ENCODE measurements at places on chromosomes 5 and 9.

DNA sequence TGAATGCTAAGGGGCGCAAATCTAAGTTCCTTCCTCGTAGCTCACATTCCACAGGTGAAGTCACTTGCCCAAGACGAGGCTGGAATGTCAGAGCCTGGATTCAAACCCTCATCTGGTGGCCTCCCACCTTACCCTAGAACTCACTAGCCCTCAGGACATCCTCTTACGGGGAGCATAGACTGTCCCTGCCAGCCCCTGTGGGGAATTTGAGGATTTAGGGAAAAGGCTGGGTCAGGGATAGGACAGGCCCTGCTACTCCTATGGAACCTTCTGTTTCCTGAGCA, 45.0 kb downstream of the IRF1 start:
- DNase-seq: no peak

GRCh38 chr5:115770466-115770865, 46.0 kb downstream of the CDO1 start:
- DNase-seq: no peak

DNA sequence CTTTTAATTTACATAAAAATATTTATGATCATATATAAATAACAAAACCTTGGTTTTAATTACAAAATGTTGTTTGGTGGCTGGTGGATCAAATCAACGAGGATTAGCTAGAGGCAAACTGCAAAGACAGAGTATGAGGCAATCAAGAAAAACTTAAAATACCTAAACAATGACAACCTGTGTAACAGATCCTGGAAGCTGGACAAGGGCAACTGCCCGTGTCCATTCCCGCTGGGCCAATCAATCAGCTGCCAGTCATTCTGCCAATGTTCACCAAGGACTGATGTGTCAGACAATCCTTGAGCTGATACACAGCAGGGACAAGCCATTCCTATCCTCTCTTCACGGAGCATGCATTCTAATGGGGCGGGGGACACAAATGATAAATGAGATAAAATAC, 3.2 kb upstream of the TENT4A start:
- DNase-seq: no peak

DNA sequence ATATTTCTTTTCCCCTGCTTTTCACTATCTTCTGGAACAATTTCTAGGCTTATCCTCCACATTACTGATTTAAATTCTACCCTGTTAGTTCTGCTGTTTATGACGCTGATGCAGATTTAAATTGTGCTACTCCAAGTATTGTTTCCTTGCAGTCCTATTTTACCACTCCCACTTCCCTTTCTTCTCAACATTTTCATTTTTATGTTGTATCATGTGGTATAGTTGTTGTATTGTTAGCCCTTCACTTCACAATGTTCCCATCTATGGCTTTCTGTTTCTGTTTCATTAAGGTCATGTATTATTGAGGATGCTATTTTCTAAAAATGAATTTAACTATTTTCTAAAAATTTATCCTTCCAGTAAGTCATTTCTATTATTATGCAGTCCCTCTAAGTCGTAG, 254.4 kb downstream of the NDUFS4 start:
- no peak for DNase-seq

DNA sequence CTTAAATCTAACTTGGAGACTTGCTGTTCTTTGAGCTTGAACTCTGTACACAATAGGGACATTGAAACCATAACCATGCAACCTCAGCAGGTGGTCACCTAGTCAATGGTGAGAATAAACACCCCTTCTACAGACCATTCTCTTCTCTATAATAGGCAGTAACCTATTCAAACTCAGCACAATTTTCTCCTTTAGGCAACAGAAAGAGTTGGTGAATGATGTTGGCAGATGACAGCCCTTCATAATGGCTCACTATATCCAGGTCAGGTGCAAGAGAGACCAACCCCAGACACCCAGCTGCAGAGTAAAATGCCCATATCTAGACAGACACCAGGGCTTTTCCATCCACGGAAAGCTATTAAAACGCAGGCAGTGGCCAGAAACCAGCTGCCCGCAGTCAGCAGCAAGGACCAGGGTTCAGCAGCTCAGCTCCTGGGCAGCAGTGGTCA, 106.7 kb downstream of the SERINC5 start:
- DNase-seq: no peak

GRCh38 chr5:102545175-102545574, 46.4 kb upstream of the SLCO6A1 start:
- no peak for DNase-seq

- DNase-seq: no peak
Measured at GRCh38 chr9:134301387-134302129, 24.7 kb upstream of the RXRA start.

- no peak for DNase-seq
Measured at GRCh38 chr5:116153687-116154174, 68.9 kb downstream of the COMMD10 start.

- no peak for DNase-seq
Measured at GRCh38 chr5:114038756-114039155, 323.1 kb upstream of the KCNN2 start.

DNA sequence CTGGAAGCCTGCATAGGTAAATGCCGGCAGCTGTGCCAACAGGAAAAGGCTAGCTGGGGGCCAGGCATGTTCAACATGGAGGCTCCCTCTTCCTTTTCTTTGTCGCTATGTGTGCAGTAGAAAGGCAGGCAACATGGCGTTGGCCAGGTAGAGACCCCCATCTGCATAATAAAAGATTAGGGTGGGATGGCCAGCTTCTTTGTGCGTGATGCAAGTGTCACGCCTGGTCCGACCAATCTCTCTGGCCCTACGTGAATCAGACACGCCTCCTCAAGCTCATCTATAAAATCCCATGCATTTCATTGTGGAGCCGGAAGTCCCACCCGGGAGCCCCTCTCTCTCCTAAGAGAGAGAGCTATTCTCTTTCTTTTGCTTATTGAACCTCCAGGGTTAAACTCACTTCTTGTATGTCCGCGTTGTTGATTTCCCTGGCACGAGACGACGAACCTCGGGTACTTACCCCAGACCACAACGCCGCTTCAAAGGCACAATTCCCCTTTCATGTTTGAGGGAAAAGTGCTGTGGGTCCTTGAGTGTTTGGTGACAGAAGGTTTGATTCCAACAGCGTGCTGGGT, 25.0 kb upstream of the C5orf47 start:
- DNase-seq: no peak

GRCh38 chr9:96430377-96430776, 12.2 kb upstream of the ZNF367 start:
- no peak for DNase-seq

GRCh38 chr5:174599992-174600391, 124.4 kb upstream of the MSX2 start:
- no peak for DNase-seq

DNA sequence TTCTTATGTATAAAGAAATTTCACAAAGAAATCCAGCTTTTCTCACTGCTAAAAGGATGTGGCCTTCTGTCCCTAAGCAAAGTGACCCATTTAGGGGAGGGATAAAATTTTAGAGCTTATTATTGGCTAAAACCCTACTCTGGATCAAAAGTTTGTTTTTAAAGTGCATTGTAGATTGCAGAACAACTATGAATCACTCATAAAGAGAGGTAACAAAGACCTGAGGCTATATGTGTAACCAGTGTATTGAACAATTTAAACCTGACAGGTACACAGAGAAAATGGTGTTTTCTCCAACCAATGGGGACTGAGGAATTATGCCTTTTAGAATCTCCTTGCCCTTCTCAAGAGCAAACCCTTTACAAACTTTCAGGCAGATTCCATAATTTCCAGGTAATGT, 86.6 kb downstream of the MUSK start:
- DNase-seq: no peak

GRCh38 chr9:34512131-34513078, 10.4 kb downstream of the ENHO start:
- DNase-seq: no peak

GRCh38 chr5:6176102-6176693, 202.1 kb downstream of the MED10 start:
- no peak for DNase-seq

DNA sequence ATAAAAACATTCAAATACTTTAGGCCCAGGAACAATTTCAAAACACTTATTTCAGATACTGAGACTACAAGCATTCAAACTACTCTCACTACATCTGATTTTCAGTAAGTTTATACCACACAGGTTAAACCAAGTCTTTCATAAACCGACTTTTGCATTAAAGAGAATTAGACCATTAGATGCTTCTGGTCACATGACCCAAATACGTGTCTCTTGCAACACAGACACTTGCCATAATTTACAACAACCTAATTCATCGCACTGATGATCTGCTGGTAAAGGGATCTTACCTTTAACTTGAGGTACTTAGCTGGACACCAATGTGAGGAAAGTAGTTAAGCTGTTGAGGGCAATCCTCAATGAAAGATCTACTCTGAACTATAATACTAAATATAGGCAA, 3.2 kb downstream of the HNRNPH1 start:
- DNase-seq: no peak

- no peak for DNase-seq
Measured at GRCh38 chr5:10860645-10861422, 99.8 kb upstream of the DAP start.

DNA sequence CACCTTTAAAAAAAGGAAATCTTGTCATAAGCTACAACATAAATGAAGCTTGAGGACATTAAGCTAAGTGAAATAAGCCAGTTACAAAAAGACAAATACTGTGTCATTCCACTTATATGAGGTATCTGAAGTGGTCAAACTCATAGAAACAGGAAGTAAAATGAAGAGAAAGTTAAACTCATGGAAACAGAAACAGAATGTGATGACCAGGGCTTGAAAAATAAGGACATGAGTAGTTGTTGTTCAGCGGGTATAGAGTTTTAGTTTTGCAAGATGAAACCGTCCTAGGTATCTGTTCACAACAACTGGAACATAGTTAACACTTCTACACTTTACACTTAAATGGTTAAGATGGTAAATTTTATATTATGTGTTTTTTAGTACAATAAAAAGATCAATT, 47.8 kb upstream of the SLC1A3 start:
- no peak for DNase-seq

GRCh38 chr5:33892620-33893137, 889 bp upstream of the ADAMTS12 start:
- DNase-seq: no peak

- no peak for DNase-seq
Measured at GRCh38 chr9:127360250-127360649, 36.7 kb upstream of the SLC2A8 start.

GRCh38 chr5:107696080-107696479, 25.3 kb upstream of the EFNA5 start:
- no peak for DNase-seq

GRCh38 chr9:137476856-137477255, 17.7 kb upstream of the NSMF start:
- DNase-seq: no peak

DNA sequence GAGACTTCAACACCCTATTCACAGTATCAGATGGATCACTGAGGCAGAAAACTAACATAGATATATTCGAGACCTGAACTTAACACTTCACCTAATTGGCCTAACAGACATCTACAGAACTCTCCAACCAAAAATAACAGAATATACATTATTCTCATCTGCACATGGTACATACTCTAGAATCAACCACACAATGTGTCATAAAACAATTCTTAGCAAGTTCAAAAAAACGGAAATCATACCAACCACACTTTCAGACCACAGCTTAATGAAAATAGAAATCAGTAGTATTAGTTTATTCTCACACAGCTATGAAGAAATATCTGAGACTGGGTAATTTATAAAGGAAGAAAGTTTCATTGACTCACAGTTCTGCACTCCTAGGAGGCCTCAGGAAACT, 387.9 kb downstream of the DEPDC1B start:
- no peak for DNase-seq

DNA sequence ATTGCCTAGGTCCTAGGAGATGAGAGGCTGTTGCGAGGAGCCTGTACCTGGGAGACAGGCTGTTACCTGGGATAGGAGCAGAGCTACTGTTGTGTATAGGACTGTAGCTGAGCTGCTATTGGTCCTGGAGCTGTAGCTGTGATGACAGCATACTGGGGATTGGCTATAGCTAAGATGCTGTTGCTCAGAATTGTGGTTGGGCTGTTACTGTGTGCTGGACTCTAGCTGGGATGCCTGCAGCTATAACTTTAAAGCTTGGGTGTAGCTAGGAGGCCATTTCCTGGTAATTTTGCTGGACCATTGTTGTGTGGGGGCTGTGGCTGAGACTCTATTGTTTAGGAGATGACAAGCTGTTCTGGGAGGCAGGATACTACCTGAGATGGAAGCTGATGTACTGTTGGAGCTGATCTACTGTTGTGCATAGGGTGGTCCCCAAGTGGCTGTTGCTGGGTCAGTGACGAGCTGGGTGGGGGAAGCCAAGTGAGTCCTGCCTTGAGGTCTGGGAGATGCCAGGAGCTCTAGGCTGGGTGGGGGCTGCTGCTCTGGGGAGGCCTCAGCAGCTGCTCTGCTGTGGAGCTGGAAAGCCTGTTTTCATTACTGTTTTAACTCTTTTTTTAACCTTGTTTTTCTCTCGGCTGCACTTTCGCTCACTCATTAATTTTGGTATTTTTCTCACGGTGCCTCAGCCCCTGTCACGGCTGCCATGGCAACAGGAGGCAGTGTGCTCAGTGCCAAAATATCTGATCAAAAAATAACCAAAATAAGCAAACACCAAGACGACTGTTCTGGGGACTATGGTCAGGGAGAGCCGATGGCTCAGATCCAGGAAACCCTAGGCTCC, 3.0 kb upstream of the PCDH1 start:
- no peak for DNase-seq

Measured in stimulated activated CD4-positive, alpha-beta T cell treated with anti-CD3 and anti-CD28 coated beads, TNF-alpha, amount 100 ng/mL, for 1 hour (primary cell).